Karpas-422 (cell line): ENCODE measurements at places on chromosomes 1 and 21.

DNA sequence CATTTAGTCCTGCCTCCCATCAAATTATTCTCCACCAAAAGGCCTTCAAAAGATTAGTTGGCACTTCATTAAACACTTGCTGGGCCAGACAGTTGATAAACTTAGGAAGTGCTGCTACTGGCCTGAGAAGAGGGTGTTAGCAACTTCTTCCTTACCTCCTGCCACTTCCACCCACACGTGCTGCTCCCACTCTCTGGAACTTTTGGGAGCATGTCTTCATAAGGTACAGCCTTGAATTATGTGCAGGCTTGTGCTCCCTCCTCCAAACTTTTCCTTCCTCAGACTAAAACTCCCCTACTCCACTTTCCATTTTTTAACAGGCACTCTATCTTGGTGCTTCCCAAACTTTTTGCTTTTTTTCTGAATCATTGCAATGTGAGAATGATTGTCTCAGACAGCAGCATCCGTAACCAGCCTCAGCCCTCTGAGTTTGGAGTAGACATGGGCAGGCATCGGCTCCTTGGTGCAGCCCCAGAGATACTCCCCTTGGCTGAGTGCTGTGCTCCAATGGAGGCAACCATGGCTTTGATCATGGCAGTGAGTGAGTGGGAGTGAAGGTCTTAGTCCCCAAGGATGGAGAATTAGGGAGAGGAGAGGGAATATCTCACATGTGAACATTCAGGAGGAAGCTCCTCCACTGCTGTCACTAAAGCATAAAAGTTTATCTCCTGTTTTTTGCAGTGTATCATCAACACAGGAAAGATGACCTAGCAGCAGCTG lies 8.7 kb upstream of the LELP1 start:
- no peak for DNase-seq

GRCh38 chr1:61116421-61116820 lies 34.1 kb downstream of the NFIA start:
- no peak for DNase-seq

GRCh38 chr1:113912594-113913311 lies 7.6 kb downstream of the DCLRE1B start:
- DNase-seq = no peak

DNA sequence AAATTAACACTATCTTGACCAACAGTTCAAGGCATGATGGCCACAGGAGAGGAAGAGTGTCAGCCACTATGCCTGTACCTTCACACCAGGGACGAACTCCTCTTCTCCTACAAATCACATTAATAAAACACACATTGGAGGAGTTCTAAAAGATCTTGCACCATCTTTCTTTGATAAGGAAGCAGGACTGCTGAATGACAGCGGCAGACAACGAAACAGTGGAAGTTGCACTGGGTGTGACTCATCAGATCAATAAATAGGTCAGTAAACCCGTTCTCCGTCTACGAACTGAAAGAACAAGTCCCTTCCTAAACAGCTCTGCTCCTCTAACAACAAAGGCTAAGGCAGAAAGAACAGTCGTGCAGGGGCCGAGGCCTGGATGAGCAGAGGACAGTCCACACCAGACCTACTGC lies 23.1 kb downstream of the UBE2G2 start:
- no peak for DNase-seq

DNA sequence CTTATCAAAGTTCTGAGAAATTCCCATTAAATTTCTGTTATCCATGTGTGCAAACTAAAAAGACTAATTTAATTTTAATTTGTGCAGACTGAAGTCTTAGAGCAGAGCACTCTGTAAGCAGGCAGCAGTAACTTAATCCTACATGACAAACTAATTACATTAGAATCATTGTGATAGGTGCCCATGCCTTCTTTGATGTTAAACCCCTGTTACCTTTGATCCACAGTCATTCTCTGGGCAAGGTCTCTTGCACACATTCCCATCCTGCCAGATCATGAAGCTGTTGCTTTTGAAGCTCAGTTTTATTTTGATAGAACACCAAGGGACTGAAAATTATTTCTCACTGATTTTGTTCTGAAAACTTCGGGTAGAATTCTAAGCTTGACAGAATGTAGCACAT lies 77.2 kb downstream of the BCAR3 start:
- no peak for DNase-seq

DNA sequence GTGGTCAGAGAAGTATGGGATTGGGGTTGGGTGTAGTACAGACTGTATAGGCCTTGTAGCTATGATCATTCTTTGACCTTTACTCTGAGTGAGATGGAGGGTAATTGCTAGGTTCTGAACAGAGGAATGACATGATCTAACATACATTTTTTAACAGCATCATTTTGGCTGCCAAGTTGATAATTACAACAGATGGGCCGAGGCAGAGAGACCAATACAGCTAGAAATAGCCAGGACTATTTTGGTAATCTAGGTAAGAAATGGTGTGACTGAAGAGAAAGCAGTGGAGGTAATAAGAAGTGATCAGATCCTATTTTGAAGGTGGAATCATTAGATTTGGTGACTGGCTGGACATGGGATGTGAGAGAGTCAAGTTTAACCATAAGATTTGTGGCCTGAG lies 43.5 kb downstream of the RPAP2 start:
- DNase-seq = no peak

- DNase-seq = no peak
Measured at GRCh38 chr21:38487901-38488639, 10.2 kb downstream of the ERG start.
